ENCODE measurements at places on chromosomes 1 and 21.

GRCh38 chr1:163170975-163171676 is 31.6 kb downstream of the RGS5 start:
- DNase-seq: no peak

- DNase-seq: no peak
Measured at GRCh38 chr21:40191616-40192015, 324.4 kb downstream of the PCP4 start.

GRCh38 chr1:207519505-207520399 is 23.8 kb downstream of the CR1 start:
- no peak for DNase-seq

GRCh38 chr1:20154301-20154831 is 15.2 kb downstream of the PLA2G2F start:
- peak; percentile 19 for DNase-seq

DNA sequence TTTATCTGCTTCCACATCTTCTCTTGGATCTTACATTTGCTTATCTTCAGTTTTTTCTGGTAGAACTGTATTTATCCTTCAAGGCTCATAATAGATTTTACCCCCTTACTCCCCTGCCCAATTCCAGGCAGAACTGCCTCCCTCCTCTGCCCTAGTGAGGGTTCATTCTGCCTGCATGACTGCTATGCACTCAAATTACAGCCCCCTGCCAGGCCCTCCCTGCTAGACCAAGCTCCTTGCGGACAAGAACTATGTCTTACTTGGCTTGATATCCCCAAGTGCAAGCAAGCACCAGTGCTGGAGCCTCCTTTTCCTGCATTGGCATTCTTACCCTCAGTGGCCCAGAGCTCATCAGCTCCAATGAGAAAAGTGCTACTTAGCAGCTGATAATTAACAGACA is 18.1 kb downstream of the MAPKAPK2 start:
- DNase-seq: no peak

GRCh38 chr1:203200916-203201315 is 14.4 kb upstream of the CHI3L1 start:
- DNase-seq: peak; percentile 4

DNA sequence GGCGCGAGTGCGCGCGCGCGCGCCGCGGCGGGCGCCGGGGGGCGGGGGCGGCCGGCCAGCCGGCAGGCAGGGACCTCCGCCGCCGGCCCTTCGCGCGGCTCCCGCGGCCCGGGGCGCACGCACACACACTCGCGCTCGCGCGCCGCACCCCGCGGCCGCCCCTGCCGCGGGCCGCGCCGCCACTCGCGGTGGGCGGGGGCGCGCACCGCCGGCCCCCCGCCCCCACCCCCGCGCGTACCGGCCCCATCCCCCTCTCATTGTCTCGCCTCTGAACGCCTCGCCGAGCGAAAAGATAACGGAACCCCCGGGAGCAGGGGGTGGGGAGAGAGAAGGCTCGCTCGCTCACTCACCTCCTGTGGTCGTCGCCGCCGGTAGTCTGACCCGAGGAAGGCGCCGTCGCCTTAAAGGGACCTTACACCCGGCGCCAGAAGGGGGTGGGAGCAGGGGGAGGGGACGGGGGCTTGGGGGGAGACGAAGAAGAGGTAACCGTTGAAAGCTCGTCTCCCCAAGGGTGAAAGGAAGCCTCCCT is 428 bp downstream of the POGZ start:
- DNase-seq: peak; percentile 73

- no peak for DNase-seq
Measured at GRCh38 chr1:232597721-232598120, 32.2 kb downstream of the SIPA1L2 start.

DNA sequence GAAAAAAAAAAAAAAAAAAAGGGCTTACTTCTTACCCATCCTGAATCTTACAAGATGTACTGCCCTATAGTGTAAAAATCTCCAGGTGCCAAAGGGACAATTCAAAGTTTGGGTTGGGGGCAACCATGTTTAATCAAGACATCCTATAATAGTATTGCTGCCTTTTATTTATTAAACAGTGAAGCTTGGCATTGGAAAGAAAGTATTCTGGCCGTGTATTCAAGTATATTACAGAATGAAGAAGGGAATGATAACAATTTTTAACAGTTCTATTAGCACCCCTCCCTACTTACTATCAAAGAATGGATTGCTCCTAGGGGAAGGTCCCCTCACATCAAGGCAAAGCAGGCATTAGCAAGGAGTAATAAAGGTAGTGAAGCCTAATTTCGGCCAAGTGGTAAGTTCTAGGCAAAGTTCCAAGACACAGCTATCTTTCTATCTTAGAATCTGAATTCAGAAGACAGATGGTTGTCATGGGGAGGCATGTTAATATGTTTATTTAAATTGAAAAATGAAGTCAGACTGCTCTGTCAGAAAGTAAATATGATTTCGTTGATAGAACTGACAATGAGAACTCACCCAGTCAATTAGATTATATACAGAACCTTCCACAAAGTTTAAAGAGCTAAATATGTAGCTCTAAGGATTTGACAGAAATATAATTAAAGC is 24.6 kb downstream of the ST7L start:
- no peak for DNase-seq

GRCh38 chr1:224160171-224160682 is 22.8 kb upstream of the DEGS1 start:
- no peak for DNase-seq

- DNase-seq: peak; percentile 81
Measured at GRCh38 chr1:113042285-113043143, 30.5 kb upstream of the LRIG2 start.

- no peak for DNase-seq
Measured at GRCh38 chr1:193660428-193660827, 474.0 kb upstream of the B3GALT2 start.

- DNase-seq: no peak
Measured at GRCh38 chr1:156836041-156836654, 19.5 kb upstream of the SH2D2A start.

- DNase-seq: peak; percentile 94
Measured at GRCh38 chr1:184483101-184483683, 96.4 kb downstream of the C1orf21 start.

DNA sequence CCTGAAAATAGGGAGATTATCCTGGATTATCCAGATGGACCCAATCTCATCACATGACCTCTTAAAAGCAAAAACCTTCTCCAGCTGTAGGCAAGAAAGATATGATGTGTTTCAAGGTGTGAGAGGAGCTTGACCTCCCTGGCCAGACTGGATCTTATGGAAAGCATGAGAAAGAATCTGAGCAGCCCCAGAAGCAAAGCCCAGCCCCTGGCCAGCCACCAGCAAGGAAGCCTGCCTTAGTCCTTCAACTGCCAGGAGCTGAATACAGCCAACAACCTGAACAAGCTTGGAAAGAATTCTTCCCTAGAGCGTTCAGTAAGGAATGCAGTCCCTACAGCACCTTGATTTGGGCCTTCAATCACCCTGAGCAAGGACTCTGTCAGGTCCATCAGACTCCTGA is 375.0 kb upstream of the CHRM3 start:
- DNase-seq: no peak

GRCh38 chr1:241827264-241827663 is 20.7 kb upstream of the EXO1 start:
- DNase-seq: no peak

DNA sequence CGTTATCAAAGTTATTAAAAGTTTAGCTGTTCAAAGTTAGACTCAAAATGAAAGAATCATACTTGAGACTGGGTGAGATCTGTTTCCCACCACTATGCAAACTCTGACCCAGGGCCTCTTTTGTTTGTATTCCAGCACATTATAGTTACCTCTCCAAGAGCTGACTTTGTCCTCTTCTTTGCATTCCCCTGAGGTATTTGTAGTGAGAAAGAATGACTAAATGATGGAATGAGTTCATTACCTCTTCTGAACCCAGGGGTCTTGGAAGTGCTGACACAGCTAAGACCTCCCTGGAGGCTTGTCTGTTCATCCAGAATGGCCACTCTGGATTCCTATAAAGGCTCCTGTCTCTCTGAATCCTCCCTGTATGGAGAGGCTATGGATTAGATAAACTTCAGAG is 62.4 kb downstream of the FGGY start:
- DNase-seq: no peak

DNA sequence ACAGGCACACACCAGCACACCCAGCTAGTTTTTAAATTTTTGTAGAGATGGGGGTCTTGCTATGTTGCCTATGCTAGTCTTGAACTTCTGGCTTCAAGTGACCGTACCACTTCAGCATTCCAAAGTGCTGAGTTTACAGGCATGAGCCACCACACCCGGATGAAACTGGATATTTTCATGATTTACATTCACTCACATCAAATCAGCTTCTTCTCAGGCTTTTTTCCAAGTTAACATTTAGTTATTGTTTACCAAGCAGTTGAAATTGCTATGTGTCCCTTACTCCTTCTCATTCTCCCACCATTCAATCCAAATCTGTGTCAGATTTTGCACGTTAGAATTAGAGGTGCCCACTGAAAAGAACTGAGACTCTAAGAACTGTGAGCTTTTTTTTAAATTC is 18.4 kb downstream of the RIT1 start:
- peak; percentile 69 for DNase-seq

DNA sequence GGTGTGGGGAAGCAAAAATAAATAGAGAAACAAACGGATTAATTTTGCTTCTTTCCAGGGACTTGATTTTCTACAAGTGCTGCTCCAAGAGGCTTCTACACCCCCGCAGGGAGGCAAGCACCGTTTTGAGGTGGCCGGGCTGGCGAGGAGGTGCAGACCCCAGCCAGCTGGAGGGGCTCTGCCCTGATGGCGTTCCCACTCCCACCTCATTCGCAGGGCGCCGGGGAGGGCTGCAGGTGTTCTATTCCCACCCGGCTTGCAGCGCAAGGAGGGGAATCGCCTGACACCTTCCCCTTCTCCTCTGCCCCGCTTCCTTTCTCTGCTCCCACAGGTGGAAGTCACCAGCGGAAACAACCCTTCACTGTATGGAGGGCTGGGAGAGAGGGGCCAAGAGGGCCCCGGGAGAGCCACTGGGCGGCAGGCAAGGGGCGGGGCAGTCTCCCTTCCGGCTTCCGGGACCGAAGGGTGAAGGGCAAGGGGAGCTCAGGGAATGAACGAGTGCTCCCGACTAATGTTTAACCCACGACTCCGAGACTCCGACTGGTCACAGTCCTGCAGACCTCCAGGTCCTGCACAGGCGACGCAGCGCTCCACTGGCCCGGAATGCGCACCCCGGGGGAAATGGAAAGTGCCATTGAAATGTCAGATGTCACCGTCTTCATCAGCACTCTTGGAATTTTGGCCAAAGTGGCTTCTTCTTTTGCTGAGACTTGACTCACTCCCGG is 29.1 kb downstream of the TEX35 start:
- peak; percentile 10 for DNase-seq

DNA sequence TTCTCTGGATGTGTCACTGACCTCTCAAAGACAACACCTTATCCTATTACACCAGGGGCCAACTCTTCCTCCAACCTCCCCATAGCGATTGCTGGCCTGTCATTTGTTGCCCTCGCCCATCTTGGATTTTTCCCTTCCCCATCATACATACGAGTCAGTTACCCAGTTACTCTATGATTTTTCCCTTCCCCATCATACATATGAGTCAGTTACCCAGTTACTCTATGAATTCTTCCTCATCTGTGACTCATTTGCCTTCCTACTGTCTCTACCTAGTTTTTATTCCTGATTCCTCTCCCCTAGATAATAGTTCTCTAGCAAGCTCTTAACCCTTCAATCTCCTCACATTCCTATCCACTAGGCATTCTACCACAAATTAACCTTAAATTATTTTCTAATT is 178.8 kb downstream of the NR5A2 start:
- DNase-seq: no peak

DNA sequence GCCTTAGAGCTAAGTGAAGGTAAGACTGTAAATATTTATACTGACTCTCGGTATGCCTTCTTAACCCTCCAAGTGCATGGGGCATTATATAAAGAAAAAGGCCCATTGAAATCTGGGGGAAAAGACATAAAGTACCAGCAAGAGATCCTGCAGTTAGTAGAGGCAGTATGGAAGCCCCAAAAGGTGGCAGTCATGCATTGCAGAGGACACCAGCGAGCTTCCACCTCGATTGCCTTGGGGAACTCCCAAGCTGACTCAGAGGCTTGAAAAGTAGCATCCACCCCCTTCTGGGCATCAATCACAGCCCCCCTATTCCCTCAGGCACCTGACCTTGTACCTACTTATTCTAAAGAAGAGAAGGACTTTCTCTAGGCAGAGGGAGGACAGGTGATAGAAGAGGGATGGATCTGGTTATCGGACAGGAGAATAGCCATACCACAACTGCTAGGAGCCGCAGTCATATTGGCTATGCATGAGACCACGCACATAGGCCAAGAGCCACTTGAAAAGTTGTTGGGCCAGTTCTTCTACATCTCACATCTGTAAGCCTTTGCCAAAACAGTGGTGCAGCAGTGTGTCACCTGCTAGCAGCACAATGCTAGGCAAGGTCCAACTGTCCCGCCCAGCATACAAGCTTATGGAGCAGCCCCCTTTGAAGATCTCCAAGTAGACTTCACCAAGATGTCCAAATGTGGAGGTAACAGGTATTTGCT is 19.4 kb downstream of the PLA2G2F start:
- DNase-seq: no peak

- peak; percentile 36 for DNase-seq
Measured at GRCh38 chr1:201511941-201512539, 5.1 kb upstream of the CSRP1 start.

DNA sequence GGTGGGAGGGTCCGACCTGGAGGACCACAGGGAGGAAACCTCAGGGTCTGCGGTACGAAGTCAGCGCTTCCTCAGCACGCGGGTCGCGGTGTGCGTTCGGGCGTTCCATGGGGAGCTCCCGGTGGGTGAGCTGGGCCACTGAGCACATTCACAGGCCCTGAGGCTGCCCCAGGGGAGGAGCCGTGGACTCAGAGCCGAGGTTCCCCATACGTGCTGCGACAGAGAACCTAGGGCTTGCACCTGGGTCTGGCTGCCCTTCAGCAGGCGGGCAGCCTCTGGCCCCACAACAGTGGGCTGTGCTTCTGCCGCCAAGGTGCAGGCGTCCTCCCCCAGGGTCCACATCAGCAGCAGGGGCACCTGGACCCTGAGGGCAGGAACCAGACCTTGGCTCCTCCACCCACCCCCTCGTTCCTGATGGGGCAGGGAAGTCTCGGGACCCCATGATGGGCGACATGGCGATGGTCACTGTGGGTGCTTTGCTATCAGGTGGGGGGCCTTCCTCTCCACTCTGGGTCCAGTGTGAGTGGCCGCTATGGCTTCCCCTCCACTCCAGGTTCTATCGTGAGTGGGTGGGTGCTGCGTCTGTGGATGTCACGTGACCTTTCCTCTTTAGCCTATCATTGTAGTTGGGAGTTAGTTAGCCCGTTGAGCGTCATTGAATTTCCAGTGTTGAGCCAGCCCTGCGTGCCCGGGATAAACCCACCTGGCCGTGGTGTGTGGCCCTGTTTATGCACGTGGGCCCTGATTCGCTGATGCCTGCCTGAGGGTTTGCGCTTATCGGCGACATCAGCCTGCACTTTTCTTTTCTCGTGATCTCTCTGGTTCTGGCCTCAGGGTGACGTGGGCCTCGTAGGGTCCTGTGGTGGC is 27.9 kb downstream of the FTCD start:
- DNase-seq: no peak

- DNase-seq: no peak
Measured at GRCh38 chr1:240304466-240304865, 212.8 kb downstream of the FMN2 start.

All from fibroblast of villous mesenchyme (primary cell).